ENCODE measurements at places on chromosomes 5 and 9. TPM values are rescaled to one million over a fixed set of nuclear protein-coding genes. Genes with fewer than 3 reads are reported as not detected.
A peak's percentile ranks its signal among the peaks of the same experiment; 100 is the strongest.

GRCh38 chr5:113293068-113293974 lies 141.5 kb downstream of the TSSK1B start:
- no peak for DNase-seq

GRCh38 chr9:16681652-16681987 lies 188.8 kb downstream of the BNC2 start:
- DNase-seq = no peak

The PHYHD1 gene
- 33.0 TPM for total RNA-seq

GRCh38 chr5:65812648-65813047 lies 90.6 kb downstream of the NLN start:
- no peak for DNase-seq

DNA sequence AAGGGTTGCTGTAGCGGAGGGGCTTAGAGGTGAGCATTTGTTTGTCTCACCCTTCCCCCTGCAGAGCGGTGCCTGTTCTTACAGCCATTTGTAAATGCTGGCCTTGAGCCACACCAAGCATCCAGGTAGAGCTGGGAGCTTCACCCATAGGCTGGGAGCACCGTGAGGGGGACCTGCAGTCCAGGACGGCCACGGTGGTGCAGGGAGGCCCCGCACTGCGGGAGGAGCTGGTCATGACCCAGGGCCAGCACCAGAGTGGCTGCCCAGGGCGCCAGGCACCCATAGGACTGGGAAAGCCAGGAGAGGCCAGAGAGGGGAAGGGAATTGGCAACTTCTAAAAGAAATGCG lies 197.3 kb upstream of the ADAMTS16 start:
- DNase-seq = no peak

GRCh38 chr9:73412874-73413273 lies 261.2 kb downstream of the ANXA1 start:
- no peak for DNase-seq

- DNase-seq = no peak
Measured at GRCh38 chr5:141839015-141839513, 39.1 kb downstream of the PCDH1 start.

The LIX1 gene
- not detected for total RNA-seq

DNA sequence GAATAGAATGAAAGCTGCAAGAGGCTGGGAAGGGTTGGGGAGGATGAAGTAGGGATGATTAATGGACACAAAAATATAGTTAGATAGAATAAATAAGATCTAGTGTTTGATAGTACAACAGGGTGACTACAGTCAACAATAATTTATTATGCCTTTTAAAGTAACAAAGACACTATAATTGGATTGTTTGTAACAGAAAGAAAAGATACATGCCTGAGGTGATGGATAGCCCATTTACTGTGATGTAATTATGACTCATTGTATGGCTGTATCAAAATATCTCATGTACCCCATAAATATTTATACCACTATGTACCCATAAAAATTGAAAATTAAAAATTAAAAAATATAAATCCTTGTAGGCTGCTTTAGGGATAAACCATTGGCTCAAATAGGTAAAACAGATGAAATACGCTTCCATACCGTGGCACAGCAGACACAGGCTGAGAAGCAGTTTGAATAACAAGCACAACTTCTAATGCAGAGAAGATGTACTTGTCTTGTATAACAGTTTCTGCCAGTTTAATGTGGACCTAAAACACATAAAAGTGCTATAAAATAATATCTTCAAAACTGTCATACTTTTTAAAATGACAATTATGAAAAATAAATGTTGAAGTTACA lies 34.9 kb downstream of the APBA1 start:
- DNase-seq = no peak

DNA sequence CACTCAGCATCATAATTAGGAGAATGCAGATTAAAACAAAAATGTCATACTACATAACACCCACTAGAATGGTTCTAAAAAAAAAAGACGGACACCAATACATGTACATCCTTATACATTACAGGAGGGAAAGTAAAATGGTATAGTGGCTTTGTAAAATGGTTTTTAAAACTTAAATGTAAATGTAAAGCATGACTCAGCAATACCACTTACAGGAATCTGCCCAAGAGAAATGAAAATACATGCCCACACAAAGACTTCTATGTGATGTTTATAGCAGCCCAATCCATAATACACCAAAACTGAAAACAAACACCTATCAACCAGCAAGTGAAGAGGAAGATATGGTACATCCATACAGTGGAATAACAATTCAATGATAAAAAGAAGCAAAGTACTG lies 939.1 kb upstream of the ACO1 start:
- no peak for DNase-seq

The TSSK1B gene
- total RNA-seq = 0.18 TPM

DNA sequence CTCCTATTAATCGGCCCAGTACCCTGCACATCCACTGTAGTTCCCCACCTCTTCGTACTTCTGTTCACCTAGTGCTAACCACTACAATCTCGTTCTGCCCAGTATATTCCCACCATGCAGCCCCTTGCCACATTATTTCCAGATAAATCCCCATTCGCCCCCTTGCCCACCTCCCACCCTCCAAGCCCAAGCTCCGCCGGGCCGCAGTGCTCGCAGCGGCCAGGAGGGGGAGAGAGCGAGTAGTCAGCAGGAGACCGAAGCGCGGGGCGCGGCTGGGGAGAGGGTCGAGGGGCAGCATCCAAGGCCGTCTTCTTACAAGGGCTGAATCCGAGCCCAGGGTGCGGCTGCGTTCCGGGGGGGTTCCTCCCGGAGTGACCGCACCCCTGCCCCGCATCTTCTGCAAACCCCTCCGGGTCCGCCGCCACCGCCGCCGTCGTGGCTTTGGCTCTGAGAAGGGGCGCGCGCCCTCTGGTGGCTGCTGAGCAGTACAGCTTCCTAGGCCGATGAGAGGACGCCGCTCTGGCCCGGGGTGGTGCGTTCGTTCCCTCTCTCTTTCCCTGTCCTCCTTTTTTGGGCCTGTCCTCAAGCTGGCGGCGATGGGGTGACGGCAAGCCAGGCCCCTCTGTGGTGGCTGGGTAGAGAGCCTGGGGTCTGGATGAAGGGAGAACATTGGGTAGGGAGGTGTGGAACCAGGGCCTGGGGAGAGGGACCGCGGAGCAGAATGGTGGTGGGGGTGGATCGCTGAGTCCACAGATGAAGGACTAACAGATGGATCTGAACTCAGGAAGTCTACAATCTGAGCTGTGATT lies 30.0 kb upstream of the PSD2 start:
- DNase-seq = peak; percentile 85

DNA sequence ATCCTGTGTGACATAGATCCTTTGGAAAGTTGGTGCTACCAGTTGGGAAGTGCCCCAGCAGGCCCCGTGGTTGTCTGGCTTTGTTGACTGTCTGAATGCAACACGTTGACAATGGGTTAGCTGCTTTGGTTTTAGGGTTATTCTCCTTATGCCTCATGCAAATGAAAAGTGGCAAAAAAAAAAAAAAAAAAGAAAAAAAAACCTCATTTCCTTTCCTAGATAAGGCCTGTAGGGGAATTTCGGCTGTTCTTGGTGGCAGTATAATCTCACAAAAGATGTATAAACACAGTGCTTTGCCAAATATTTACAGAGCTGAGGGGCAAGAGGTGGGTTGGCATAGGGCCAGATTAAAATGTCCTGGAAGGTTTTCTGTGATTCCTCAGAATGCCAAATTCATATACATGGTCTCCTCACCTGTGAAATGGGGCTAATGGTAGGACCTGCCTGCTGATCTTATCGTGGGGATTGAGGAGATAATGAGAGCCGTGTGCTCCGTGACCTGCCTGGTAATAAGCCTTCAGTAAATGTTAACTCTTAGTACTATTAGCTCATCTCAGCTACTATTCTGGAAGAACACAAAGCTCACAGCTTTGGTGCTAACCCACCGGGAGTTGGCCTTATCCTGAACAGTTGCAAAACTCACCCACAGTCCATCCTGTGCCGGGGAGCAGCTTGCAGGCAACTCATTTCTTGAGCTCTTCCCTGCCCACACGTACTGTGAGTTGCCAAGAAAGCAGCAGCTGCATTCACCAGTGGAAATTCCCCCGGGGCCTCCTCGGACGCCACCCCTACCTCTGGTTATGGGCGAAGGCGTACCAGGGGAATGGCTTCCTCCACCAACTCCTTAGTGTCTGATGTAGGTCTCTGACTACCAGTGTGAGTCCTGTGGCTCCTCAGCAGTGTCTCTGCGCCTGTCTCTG lies 220.3 kb downstream of the NR3C1 start:
- no peak for DNase-seq

The ARHGEF37 gene
- 18.0 TPM for total RNA-seq

DNA sequence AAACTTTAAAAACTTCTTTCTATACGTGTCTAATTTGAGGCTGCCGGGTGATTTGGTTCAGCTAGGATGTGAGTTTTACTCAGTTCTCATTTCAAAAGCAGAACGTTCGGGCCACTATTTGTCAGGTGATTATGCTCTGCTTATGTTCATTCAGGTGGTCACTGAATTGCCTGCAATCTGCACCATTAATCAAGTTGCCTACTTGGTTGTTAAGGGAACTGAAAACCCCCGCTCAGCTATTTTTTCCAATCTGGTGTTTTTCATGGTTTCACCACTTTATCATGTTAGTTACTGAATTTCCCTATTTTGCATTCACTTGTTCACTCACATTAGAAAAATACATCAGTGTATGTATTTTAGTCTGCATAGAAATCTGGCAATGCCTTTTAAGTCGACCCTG lies 523.0 kb downstream of the CSNK1G3 start:
- no peak for DNase-seq

The CCDC192 gene
- total RNA-seq = not detected

The TNC gene
- total RNA-seq = 117 TPM

- no peak for DNase-seq
Measured at GRCh38 chr5:94694671-94695070, 76.2 kb downstream of the SLF1 start.

DNA sequence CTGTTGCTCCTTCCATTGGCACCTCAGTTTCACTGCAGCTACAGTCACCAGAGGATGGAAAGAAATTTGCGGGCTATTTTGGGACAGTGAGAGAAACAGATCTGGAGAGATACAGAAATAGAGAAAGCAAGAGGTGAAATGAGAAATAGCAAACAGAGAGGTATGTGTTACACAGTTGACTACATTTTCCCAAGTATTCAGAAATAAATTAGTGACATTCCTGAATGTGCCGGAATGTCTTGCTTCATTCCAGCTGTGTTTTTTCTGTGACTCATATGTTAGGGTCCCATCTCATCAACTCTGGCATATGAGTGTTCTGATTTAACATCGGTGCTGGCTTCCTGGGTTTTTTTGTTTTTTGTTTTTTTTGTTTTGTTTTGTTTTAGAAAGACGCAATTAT lies 63.8 kb upstream of the ZNF462 start:
- DNase-seq = no peak

The ADGRD2 gene
- not detected for total RNA-seq

The PALM2AKAP2 gene
- total RNA-seq = 58.1 TPM

DNA sequence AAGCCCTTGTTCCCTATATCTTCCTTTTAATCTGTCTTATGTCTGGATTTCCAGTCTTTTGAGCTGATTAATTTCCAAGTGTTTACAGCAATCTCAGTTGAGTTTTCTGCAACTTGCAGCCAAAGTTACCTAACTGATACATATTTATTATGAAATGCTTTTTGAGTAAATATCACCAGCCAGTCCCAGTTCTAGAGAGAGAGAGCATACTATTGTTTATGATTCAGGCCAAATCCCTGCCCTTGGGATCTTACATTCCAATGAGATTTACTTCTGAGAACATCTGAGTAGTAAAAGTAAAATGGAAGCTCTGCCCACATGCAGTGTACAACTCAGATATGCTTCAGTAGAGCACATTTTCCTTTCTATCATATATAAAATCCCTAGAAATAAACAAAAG lies 661.7 kb downstream of the KCTD16 start:
- DNase-seq = no peak

DNA sequence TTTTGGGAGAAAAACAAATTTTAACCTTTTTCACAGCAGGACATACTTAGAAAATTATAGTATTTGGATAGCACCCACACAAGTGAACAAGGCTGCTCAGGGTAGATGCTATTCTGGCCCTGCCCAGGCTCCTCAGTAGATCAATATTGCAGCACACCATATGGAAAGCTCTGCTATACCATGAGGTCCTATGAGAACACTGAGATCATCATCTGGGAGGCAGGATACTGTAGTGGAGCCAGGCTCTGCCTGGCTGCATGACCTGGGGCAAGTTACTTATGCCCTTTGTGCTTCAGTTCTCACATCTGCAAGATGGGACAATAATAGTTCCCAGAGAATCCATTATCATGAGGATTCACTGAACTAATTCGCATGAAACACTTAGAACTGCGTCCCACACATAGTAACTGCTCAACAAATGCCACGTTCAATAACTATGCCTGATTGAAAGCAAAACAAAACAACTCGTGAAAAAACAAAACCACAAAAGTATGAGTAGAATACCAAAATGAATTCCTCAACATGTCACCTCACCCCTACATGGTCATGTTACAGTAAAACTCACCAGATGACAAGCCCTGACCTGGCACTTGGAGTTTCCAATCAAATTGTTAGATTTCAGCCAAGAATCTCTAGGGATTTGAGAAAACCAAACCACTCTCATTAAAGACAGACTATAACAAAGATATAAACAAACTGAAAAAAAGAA lies 31.9 kb downstream of the ARSB start:
- DNase-seq = no peak

DNA sequence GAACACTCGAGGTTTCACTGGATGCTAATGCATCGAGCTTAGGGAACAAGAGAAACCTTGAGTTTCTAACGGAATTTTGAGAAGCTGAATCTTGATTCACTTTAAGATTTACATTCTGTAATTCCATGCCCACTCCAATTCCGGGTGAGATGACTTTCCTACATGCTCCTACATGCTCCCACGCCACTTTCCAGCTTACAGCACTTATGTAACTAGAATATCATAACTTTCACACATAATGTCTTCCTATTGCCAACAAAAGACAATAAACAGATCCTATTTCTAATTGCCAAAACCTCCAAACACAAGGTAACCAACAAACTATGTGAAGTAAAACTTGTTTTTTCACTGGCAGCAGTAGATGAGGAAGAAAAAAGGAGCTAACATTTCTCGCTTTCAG lies 72.9 kb downstream of the ECPAS start:
- no peak for DNase-seq
